ENCODE measurements at places on chromosomes 1 and 21. TPM values are rescaled to one million over a fixed set of nuclear protein-coding genes. Genes with fewer than 3 reads are reported as not detected.

The SAMD13 gene
- total RNA-seq, result 0.24 TPM

The RCSD1 gene
- total RNA-seq, result 165 TPM

The TATDN3 gene
- total RNA-seq, result 12.5 TPM

The CD34 gene
- total RNA-seq, result not detected

The OR2L13 gene
- not detected for total RNA-seq

The C1orf35 gene
- 17.9 TPM for total RNA-seq

The CATSPERE gene
- total RNA-seq, result 0.58 TPM

The SMIM1 gene
- total RNA-seq, result 0.89 TPM

The IRF6 gene
- 0.86 TPM for total RNA-seq

The ERICH3 gene
- not detected for total RNA-seq

The NPHS2 gene
- total RNA-seq, result not detected

Measured in activated naive CD4-positive, alpha-beta T cell treated with anti-CD3 and anti-CD28 coated beads, Interleukin-2, amount 10 ng/mL, durations not matched to agents 5 hours and 36 hours (primary cell).